Osteoblast (primary cell): ENCODE measurements at places on chromosomes 5 and 9.

- DNase-seq, result no peak
Measured at GRCh38 chr5:172494630-172495505, 40.5 kb upstream of the SH3PXD2B start.

DNA sequence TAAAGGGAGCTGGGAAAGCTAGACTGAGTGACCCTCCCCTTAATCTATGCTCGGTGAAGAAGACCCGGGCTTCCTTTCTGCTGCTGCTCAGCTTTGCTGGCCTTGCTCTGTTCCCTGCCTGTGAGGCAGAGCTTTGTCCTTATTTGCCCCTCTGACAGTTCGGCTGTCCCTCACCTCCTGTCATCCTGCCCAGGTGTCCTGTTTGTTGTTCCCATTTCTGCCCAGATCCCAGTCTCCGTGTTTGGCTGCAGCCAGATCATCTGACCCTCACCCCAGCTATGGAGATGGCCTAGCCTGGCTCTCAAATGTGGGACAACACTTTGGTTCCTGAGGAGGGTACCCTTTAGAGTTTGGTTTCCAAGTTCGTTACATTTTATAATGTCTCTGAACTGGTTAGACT is 20.2 kb downstream of the OTULIN start:
- no peak for DNase-seq

GRCh38 chr9:89375191-89375760 is 57.0 kb downstream of the SECISBP2 start:
- DNase-seq, result peak; percentile 46

- DNase-seq, result no peak
Measured at GRCh38 chr9:113160571-113160970, 9.8 kb downstream of the SLC31A2 start.

DNA sequence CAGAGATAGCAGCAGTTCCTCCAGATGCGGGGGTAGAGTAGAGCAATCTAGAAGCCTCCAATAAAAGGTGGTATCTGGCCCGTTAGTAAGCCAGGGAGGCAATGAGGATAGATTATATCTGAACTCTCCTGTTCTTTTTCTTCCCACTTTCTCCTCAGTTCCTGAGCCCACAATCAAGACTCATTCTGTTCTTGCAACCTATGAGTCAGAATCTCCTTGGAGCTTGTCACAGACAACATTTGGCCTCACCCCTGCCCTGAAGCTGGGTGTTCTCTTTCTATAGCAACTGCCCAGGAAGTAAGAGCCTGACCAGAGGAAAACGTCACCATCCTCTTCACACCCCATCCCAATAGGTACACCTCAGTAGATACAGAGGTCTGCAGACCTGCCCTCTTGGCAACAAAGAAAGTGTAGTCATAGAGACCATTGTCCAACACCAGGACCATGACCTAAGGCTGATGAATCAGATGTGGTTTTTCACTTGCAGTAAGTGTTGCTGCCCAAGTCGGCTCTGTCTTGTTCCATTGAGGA is 76.3 kb upstream of the PCA3 start:
- peak; percentile 89 for DNase-seq

DNA sequence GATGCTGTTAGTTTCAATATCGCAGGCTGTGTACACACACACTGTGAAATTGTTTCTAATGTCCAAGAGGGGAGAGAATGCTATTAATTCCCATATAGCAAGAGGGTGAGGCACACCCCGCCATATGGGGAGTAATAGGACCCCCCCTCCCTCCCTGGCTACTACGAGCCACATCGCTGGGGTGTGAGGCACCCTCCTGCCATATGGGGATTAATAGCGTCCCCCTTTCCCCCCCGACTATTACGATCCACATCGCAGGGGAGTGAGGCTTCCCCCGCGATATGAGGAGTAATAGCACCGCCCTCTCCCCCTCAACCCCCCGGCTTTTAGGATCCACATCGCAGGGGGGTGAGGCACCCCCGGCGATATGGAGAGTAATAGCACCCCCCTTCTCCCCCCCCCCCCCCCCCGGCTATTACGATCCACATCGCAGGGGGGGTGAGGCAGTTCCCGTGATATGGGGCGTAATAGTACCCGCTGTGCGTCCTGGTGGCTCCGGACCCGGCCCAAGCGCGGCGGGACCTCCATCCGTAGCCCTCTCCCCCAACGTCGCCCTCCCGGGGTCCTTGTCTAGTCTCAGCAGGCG is 494 bp upstream of the STK32A start:
- DNase-seq, result no peak

DNA sequence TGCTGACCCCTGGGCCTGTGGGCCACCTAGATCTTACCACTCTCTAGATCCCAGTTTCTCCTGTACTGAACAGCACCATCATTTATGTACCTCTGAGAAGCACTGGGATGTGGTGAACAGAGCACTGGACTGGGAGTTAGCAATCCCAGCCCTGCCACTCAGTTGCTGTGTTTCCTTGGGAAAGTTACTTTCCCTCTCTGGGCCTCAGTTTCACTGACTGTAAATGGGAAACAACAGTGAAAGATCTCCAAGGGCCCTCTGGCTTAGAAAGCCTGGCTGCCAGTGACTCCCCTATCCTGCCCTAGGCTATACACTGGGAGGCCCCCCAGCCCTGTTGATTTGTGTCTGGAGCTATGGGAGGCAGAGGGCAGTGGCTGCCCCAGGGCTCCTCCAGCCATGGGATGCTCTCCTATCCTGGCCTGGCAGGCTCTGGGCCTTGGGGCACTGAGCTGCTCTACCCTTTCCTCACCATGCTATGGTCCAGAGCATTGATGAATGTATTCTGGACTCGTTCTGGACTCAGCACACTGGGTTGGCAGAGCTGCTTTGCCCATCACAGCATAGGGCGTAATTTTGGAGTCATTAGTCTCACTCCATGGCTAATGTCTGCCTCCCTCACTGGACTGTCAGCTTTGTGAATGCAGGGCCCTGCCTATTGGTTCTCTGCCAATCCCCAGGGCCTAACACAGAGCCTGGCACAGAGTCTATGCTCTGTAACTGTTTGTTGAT is 99.3 kb downstream of the RGS3 start:
- DNase-seq, result no peak

DNA sequence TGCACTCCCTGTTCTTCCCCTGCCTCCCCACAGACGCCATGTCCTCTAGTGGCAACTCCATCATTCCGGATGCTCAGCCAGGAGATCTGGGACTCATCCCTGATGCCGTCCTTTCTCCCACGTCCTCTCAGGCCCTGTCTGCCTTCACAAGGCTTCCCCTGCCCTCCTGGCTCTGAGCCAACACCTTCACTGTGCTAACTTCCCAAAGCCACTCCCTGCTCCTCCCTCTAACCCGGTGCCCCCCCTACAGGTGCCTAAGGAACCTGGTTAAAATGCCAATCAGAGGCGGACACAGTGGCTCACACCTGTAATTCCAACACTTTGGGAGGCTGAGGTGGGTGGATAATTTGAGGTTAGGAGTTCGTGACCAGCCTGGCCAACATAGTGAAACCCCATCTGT is 67.6 kb downstream of the LMX1B start:
- DNase-seq, result no peak

- DNase-seq, result peak; percentile 88
Measured at GRCh38 chr5:57566914-57567313, 84.3 kb upstream of the ACTBL2 start.
